ENCODE measurements at places on chromosomes 7 and 10.

GRCh38 chr10:8278099-8278498, 223.6 kb downstream of the GATA3 start:
- no peak for DNase-seq

- no peak for DNase-seq
Measured at GRCh38 chr7:158327571-158328180, 259.9 kb downstream of the PTPRN2 start.

GRCh38 chr7:22909917-22910316, 87.3 kb upstream of the TOMM7 start:
- no peak for DNase-seq

GRCh38 chr10:33046792-33047191, 88.8 kb upstream of the ITGB1 start:
- DNase-seq, result no peak

DNA sequence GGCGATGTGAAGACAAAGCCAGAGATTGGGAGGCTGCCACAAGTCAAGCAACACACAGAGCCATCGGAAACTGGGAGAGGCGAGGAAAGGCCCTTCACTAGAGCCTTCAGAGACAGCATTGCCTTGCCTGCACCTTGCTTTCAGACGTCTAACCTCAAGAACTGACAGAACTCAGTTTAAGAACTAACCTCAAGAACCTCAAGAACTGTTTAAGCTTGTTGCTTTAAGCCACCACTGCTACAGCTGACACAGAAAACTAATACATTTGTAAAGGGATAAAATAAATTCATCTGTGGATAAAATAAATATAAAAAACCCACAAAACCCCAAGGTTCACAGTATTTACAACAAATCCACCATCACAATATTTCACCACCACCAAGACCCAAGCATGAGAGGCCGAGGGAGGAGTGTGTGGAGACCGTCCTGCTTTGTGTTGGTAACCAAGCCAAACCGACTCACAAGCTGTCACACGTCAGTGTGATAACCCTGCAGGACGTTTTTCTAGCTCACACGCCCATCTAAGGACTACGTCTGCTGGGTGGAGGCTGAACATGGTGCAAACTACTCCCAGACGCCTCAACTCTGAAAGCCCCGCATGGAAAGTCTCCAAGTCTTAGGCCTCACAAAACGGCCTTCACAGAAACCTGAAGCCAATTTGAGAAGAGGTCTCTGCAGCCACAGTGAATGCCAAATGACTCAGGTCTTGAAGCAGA, 116.8 kb downstream of the ABLIM1 start:
- DNase-seq, result no peak

GRCh38 chr7:99625321-99625720, 8.6 kb downstream of the ZSCAN25 start:
- no peak for DNase-seq

DNA sequence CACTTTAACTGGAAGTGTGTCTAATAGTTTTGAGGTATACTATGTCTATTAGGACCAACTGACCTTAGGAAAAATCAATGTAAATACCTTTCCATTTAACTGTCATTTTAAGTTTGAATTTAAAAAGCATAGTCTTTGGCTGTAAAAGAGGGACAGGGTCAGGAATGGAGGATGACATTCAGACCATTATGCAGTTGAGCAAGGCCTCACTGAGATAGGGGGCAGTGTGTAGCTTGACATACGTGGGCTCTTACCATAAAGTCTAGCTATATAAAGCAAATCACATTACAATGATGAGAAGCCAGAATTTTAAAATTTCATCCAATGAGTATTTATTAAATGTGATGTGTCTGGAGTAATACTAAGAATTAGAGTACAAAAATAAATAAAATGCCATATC, 17.9 kb downstream of the PALS2 start:
- DNase-seq, result no peak

- no peak for DNase-seq
Measured at GRCh38 chr7:139687980-139688632, 89.7 kb downstream of the HIPK2 start.

- DNase-seq, result no peak
Measured at GRCh38 chr7:156907656-156908055, 14.7 kb upstream of the LMBR1 start.

GRCh38 chr7:85669225-85669624, 482.4 kb upstream of the SEMA3D start:
- no peak for DNase-seq

- no peak for DNase-seq
Measured at GRCh38 chr10:131635564-131636015, 265.2 kb upstream of the PPP2R2D start.

DNA sequence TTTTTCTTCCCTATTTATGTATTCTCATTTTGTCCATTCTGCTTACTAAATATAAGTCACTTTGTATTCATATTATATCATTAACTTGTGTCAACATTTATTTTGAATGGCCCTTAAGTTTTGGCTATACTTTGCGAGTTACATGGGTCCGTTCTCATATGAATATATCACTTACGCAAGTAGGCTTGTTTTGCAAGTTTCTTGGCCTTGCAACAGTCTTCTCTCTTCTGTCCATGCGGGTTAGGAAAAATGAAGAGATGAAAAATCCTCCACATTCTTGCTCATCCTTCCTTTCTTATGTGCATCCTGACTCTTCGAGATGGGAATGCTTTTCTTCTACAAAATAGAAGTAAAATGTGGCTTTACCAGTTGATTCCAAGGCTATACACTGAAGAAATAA, 82.8 kb downstream of the GPR158 start:
- no peak for DNase-seq

DNA sequence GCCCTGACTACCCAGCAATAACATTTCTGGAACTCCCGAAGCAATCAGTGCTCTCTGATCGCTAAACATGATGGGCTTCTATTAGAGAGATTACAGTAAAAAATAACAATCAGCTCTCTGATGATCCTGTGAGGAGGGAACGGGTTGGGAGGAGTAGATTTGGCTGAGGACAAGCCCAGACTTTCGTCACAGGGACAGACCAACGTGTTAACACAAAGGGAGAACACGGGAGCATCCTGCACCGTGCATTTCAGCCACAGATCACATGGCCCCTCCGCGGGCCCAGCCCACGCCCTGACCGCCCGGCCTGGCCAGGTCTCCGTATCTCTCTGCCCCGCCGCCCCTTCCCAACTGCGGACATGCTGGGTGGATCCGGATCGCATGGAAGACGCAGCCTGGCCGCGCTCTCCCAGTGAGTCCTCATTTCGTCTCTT, 95.0 kb upstream of the AGBL3 start:
- peak; percentile 75 for DNase-seq

GRCh38 chr7:369476-370258, 79.7 kb downstream of the FOXL3 start:
- no peak for DNase-seq

DNA sequence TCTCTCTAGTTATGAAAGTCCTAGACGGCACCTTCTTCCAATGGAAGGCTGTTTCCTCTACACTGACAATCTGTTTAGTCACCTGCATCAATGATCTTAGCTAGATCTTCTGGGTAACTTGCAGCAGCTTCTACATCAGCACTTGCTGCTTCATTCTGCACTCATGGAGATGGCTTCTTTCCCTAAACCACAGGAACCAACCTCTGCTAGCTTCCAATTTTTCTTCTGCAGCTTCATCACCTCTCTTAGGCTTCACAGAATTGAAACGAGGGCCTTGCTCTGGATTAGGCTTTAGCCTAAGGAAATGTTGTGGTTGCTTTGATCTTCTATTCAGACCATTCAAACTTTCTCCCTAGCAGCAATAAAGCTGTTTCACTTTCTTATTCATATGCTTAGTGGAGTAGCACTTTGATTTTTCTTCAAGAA, 24.6 kb downstream of the NAMPT start:
- no peak for DNase-seq

DNA sequence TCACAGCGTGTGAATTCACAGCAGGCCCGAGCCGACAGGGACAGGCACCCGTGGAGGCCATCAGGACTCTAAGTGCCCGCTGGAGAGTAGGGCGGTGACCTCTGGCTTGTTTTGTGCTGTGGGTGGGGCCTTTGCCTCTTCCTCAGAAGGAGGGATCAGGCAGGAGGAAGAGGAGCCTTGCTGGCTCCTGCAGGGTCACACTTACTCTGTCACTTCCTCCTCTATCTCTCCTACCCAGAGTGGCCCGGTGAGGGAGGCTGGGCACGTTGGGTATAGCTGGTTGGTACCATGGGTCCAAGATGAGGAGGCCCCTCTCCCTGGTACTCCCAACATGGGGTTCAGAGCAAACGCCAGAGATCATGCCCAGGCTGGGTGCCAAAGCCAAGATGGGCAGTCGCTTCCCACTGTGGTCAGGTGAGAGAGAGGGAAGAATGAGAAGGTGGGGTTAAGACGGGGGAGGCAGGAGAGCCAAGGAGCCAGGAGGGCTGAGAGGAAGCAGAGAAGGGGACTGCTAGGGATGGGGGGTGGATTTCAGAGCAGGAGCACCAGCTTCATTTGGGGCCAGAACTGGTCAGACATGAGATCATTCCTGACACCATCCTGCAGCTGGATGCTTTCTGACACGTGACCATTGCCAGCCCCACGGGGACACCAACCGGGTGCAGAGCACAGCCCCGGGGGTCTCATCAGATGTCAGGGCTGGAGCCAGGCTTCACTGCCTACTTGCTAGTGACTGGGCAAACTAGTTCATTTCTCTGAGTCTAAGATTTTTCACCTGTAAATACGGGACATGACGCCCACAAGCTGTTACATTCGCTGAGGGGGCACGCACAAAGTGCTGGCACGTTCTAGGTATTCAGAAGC, 54.8 kb upstream of the CACUL1 start:
- no peak for DNase-seq

- DNase-seq, result no peak
Measured at GRCh38 chr10:123891144-123892071, at the start of gene CPXM2. CPXM2 (minus strand) TSS chr10:123891807; CDS start chr10:123891659, 148 bp downstream.

- no peak for DNase-seq
Measured at GRCh38 chr7:80097756-80098155, 36.9 kb upstream of the GNAI1 start.

GRCh38 chr10:15626937-15627336, 92.8 kb downstream of the ITGA8 start:
- no peak for DNase-seq

DNA sequence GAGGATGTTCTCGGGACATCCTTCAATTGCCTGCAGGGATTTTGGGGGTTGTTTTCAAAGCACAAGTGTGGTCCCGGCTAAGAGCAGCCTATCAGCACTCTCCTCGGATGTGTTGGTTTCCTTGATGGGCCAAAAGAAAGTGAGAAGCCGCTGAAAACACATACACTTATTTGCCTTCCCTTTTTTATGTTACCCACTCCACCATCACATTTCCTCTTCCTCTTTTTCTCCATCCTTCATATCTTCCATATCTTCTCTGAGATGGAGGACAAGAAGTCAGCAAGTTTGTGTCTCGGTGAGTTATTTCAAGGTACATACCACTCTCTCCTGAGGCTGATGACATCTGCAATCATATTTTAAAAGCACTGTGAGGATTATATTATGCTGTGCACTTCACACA, 64.0 kb downstream of the ZNF33B start:
- DNase-seq, result no peak

DNA sequence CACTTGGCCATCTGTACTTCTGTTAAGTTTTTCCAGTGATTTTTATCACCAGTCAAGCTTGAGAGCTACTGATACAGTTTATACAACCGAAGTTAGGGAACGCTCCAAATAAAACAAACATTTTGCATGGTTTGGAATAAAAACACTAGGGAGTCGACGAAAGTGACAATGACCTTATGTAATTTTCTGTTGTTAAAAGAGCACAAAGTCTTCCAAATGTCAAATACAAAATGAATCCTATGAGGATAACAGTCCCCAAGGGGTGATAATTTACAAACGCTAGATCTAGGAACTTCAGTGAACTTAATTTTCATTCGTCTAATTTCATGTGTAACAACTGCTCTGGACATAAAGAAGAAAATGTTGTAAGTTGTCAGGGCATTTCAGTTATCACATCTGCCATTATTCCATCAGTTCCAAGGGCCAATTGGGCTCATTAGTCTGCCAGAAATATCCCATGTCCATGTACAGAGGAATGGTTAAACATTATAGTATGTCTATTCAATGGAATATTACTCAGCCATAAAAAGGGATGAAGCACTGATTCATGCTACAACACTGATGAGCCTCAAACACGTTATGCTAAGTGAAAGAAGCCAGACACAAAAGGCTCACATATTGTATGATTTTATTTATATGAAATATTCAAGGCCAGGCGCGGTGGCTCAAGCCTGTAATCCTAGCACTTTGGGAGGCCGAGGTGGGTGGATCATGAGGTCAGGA, 38.0 kb upstream of the CYTH3 start:
- DNase-seq, result no peak

Data from NCI-H524 treated with DMSO at 0.1 percent for 48 hours (cell line).